ENCODE measurements at places on chromosomes 4 and X. TPM values are rescaled to one million over a fixed set of nuclear protein-coding genes. Genes with fewer than 3 reads are reported as not detected.

DNA sequence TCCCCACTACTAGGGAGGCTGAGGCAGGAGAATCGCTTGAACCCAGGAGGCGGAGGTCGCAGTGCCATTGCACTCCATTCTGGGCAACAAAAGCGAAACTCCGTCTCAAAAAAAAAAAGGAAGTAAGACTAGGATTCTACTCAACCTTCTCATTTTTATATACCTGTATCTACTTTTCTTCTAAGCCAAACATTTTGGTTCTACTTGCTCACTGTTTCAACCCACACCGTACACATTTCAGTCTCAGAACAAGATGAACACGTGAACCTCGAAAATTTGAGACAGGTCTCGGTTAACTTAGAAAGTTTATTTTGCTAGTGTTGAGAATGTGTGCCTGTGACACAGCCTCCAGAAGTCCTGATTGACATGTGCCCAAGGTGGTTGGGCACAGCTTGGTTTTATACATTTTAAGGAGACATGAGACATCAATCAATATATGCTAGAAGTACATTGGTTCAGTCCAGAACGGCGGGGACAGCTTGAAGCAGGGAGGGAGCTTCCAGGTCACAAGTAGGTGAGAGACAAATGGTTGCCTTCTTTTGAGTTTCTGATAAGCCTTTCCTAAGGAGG lies 3.7 kb downstream of the ADD1 start:
- DNase-seq: no peak

DNA sequence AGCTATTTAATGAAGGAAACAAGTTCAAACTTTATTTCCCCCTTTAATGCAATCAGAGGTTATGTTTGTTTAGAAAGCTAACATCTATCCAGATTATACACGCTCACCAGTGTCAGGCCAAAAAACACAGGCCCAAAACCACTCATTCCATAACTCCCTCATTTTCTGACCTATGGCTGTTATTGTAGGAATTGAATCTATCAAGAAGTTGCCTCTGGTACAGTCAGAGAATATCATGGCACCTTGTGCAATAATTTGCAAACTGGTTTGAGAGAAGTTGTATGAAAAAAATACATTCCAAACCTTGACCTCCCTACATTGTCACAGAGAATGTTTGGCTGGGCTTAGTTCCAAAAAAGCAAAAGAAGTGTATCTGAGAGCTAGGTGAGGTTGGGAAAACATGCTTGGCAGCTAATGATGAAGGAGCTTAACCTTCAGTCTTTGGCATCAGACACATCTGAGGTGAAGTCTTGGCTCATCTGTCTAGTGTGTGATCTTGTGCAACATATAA lies 591.0 kb downstream of the ANKRD50 start:
- no peak for DNase-seq

DNA sequence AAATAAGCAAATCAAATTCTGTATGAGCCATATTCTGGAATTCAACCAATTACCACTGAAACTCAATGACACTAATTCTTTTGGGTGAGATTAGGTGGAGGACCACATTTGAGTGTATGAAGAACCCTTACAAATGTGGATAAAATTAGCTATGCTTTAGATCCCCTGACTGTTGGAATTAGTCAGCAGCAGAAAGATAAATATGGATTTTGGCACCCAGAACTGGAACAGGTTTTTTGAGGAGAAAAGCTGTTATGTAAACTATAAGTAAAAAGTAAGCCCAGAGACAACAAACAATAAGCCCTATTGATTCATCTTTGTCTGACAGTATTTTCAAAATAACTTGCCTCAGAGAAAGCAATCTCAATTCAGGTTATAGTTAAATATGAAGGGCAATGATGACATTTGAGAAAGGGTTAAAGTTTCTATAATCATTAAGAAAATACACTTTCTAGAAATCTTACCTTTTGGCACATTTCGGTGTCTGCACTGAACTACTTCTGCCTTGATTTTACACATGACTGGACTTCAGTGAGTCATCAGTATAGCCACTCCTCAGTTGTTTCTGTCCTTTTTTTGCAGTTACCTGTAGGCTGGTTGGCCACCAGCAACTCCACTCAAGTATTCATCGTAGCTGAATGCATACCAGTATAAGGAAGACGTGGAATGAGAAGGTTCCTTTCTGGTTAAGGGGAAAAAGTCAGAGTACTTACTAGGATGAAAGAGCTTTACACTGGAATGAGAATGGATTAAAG lies 80.0 kb downstream of the KCTD8 start:
- DNase-seq: no peak

DNA sequence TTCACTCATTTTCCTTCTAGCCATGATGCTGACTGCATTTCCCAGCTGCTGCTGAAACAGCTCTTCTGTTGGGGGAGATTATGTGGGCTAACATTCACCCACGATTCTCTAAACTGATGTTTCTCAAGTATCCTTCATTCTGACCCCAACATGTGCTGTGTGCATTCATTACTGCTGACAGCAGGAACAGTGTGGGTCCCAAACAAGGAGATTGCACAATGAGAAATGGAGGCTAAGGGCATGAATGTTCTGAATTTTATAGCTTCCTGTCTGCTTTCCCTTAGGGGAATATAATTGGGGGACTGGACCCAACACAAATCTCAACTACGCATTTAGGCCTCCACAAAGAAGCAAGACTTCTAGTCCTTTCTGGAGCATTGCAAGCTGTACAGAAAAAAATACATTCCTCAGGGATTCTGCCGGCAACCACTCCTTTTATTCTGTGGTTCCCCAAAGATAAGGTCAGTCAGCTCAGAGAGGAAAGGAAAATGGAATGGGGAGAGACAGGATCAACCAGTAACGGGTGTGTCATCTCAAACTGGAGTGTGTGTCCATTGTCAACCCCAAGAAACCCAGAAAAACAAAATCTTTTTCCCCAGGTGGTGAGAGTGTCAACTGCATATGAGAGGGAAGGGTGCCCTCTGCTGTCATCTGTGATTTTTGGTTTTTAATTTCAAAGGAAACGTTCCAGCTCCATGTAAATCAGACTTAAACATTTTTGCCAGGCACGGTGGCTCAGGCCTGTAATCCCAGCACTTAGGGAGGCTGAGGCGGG lies 81.5 kb upstream of the EGFL6 start:
- DNase-seq: peak; percentile 73

GRCh38 chr4:73222466-73223257 lies 35.9 kb downstream of the ANKRD17 start:
- DNase-seq: peak; percentile 73

- peak; percentile 22 for DNase-seq
Observed at GRCh38 chr4:11765849-11766453, 337.3 kb upstream of the HS3ST1 start.

GRCh38 chr4:156941940-156942548 lies 29.6 kb downstream of the PDGFC start:
- no peak for DNase-seq

The USP17L18 gene
- not detected for total RNA-seq

The RHOXF2 gene
- total RNA-seq: not detected
